ENCODE measurements at places on chromosomes 2 and 18.

DNA sequence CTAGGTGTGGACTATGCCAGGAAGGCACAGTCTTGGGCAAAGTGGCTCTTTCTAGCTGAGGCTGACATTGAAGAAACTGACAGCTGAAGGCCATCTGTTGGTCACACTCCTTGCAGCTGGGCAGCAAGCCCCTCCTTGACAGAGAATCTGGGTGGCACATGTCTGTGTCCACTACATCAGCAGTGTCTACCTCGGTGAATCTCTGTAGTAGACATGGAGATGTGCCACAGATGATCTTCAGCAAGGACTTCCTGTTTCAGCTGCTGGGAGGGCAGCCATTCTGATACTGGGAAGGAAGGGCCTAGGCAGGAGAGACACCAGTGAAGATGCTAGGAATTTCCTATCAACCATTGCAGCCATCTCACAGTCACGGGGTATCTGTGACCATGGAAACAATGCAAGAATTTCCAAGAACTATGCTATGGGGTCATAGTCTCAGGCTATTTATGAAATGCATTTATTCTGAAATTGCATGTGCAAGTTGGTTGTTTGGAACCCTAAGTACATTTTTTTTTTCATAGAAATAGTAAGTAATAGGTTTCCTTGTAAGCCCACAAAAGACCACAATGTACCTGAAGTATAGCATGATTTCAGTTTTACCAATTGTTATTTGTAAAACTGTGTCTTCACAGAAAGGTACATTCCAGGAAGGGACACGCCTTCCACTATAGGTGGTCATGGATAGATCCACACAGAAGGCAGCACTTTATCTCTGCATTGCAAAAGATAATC is 63.8 kb upstream of the DARS1 start:
- DNase-seq: no peak

DNA sequence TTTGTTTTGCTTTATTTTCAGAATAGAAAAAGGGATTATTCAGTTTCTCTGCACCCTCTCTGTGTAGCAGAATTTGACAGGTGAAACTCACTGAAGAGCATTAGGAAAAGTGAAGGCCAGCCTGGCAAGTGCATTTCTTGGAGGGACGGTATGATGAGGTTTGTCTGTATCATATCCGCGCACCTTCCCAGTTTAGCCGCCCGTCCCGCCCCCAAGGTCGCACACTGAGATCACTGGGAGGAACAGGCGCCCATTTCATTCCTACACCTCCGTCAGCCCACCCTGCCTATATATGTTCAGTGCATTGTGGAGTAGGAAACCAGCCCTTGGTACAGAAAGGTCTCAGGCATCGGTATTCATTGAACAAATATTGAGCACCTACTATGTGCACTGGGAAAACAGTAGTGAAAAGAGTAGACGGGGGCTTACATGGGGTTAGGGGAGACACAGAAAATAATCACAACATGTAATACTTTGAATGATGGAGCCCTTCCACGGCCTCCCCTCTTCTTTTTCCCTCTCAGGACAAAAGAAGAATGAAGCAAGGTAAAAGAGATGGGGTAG is 678 bp upstream of the FECH start:
- DNase-seq: no peak

DNA sequence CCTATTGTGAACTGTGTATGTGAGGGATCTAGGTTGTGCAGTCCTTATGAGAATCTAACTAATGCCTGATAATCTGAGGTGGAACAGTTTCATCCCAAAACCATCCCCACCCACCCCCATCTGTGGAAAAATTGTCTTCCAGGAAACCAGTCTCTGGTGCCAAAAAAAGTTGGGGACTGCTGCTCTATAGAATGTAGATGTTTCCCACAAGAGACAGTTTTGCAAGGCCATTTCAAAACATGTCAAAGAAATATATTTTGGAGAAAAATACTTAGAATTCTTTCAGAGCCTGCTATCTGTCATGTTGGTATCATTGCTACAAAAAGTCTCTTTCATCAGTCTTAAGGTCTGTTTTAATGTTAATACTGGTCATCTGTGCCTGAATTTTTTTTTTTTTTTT is 4.1 kb upstream of the SLC39A10 start:
- DNase-seq: no peak

DNA sequence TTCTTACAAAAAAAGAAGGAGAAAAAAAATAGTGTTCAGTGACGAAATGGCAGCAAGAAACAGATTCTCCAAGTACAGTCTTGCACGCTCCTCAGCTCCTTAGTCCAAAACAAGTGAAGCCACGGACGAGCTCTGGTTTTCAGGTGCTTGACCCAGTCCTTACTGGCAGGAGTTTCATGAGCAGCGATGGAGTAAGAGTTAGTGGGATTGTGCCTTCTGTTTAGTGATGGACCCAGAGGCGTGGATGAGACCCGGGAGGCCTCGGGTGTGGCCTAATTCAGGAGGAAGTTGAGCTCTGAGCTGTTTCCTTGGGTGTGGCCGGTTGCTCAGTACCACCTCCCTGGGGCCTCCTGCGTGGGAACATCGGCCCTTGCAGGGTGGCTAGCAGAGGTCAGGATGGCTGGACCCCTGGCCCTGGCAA is 52.0 kb downstream of the KIF5C start:
- no peak for DNase-seq

DNA sequence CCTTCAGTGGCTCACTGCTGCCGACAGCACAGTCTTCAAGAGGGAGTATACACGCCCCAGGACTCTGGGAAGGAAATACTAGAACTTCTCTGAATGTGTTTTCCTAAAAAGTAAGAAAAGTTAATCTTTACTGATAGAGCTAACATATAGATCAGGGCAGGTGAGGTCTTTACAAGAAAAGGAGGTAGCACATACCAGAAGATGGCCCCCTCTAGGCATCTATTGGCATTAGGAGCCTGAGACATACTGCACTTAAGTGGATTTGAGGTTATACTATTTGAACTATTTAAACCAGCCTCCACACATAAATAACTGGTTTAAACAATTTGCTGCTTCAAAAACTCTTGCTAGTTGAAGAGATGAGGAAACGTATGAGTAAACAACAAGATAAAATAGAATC is 406.1 kb downstream of the SETBP1 start:
- DNase-seq: no peak

GRCh38 chr2:66440708-66441497 is 6.0 kb downstream of the MEIS1 start:
- DNase-seq: no peak

GRCh38 chr2:136065907-136066306 is 52.0 kb downstream of the CXCR4 start:
- no peak for DNase-seq

DNA sequence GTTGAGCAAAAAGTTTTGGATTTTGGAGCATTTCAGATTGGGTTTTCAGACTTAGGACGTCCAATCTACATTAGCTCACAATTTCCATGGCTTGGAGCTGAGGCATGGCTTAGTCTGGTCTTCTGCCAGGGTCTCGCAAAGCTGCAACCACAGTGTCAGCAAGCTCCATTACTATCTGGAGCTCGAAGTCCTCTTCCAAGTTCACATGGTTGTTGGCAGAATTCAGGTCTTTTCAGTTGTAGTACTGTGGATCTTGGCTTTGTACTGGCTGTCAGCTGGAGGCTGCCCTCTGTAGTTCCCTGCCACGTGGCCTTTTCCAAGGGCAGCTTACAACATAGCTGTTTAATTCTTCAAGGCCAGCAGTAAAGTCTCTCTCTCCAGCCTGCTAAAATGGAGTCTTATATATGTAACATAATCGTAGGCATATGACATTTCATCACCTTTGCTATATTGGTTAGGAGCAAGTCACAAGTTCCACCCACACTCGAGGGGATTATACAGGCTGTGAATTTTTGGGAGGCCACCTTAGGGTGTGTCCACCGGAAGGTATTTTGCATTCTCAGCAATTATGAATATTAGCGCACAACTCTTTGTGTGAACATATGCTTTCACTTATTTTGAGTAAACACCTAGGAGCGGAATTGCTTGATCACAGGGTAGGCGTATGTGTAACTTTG is 41.5 kb upstream of the EPC2 start:
- no peak for DNase-seq
